ENCODE measurements at places on chromosomes 2 and 18. TPM values are rescaled to one million over a fixed set of nuclear protein-coding genes. Genes with fewer than 3 reads are reported as not detected.

GRCh38 chr2:73264783-73265182 is 19.5 kb downstream of the FBXO41 start:
- H3K36me3 ChIP-seq = no peaks in the 10 kb centered on the region
- no peak overlapping the region for H3K27ac ChIP-seq
- H3K4me3 ChIP-seq = no peak overlapping the region

GRCh38 chr2:240213226-240213475 is 72.7 kb upstream of the OTOS start:
- no peaks in the 10 kb centered on the region for H3K36me3 ChIP-seq
- H3K27me3 ChIP-seq = no peaks in the 10 kb centered on the region
- DNase-seq = no peak

DNA sequence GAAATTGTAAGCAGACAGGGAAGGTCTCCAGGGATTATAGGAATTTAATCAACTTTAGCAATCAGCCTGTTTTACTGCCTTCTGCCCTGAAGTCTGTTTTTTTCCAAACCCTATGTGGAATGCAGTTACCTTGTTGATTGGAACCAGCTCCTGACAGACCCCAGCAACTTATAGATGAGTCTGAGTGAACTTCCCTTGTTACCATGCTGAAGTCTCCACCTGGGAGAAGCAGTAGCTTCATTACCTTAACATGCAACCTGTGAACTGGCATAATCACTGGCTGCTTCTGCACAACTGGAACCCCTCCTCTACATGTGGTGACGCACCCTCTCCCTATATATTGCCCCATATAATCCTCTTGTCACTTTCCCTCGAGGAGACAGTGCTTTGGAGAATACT is 226.3 kb upstream of the SPOPL start:
- H3K4me1 ChIP-seq = peaks cover 32% of the 10 kb centered on the region
- peak overlapping the region; percentile 23 for H3K27ac ChIP-seq
- H3K36me3 ChIP-seq = no peaks in the 10 kb centered on the region
- no peak overlapping the region for H3K4me3 ChIP-seq
- H3K27me3 ChIP-seq = no peaks in the 10 kb centered on the region
- DNase-seq = peak; percentile 36

GRCh38 chr2:233429175-233429897 is 75.0 kb downstream of the DGKD start:
- DNase-seq = no peak
- H3K27me3 ChIP-seq = no peaks in the 10 kb centered on the region
- no peak overlapping the region for H3K27ac ChIP-seq
- H3K4me3 ChIP-seq = no peak overlapping the region
- no peaks in the 10 kb centered on the region for H3K36me3 ChIP-seq

- H3K27me3 ChIP-seq = peaks cover 2% of the 10 kb centered on the region
- no peak overlapping the region for H3K4me3 ChIP-seq
- no peak for DNase-seq
- H3K4me1 ChIP-seq = no peaks in the 10 kb centered on the region
- no peaks in the 10 kb centered on the region for H3K36me3 ChIP-seq
Measured at GRCh38 chr18:48313792-48314191, 95.4 kb downstream of the ZBTB7C start.

- no peaks in the 10 kb centered on the region for H3K36me3 ChIP-seq
- H3K27ac ChIP-seq = no peak overlapping the region
- peaks cover 19% of the 10 kb centered on the region for H3K4me1 ChIP-seq
- no peak for DNase-seq
- no peaks in the 10 kb centered on the region for H3K27me3 ChIP-seq
Measured at GRCh38 chr2:27756544-27757498, 14.7 kb upstream of the MRPL33 start.

DNA sequence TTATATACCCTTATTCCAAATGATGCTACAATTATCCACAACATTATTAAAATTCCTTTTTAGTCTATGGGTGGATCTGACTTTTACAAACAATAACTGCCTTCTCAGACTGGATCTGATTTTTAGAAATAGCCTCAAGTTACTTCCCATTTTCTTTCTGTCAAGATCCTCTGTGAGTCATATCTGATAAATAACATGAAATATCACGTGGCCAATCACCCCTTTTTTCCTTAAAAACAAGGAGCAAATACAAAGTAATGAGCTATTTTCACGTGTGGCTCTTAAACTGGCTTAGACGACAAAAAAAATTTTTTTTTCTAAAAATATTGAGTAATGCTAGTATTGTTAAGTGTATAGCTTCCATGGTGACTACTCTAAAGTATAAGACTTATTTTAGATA is 6.7 kb downstream of the PELI1 start:
- no peaks in the 10 kb centered on the region for H3K27me3 ChIP-seq
- H3K4me3 ChIP-seq = no peak overlapping the region
- no peak for DNase-seq
- no peaks in the 10 kb centered on the region for H3K36me3 ChIP-seq

- H3K27me3 ChIP-seq = no peaks in the 10 kb centered on the region
- peaks cover 5% of the 10 kb centered on the region for H3K4me1 ChIP-seq
- no peak overlapping the region for H3K27ac ChIP-seq
- no peaks in the 10 kb centered on the region for H3K36me3 ChIP-seq
- H3K4me3 ChIP-seq = no peak overlapping the region
Measured at GRCh38 chr2:241760301-241760771, 16.3 kb upstream of the GAL3ST2 start.

GRCh38 chr18:56789004-56789888 is 138.1 kb downstream of the WDR7 start:
- no peak overlapping the region for H3K27ac ChIP-seq
- H3K27me3 ChIP-seq = no peaks in the 10 kb centered on the region
- no peaks in the 10 kb centered on the region for H3K4me1 ChIP-seq
- H3K36me3 ChIP-seq = no peaks in the 10 kb centered on the region
- DNase-seq = peak; percentile 52

DNA sequence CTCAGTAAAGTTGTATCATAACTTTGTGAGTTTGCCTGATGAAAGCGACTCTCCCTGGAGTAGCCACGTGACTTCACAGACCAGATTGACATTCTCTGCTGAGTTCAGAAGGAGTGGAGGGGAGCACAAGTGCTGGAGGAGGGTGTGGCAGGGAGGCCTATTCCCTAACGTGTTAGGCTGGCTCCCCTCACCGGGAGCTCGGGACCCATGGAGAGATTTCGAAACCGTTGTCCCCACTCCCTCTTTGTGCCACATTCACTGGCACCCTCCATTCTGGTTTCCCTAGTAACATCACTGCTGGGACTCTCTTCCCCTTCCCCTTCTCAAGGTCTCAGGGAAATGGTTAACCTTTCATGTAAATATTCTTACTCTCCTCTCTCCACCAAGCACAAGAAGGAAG is 279.9 kb downstream of the ALPK2 start:
- H3K4me3 ChIP-seq = no peak overlapping the region
- H3K36me3 ChIP-seq = peaks cover 12% of the 10 kb centered on the region
- DNase-seq = no peak
- peaks cover 12% of the 10 kb centered on the region for H3K4me1 ChIP-seq

IL36G gene
- 0.20 TPM for total RNA-seq

G6PC2 gene
- not detected for total RNA-seq

HSPE1 gene
- total RNA-seq = 194 TPM

NDUFV2 gene
- 178 TPM for total RNA-seq

LIPT1 gene
- total RNA-seq = 5.9 TPM

Measured in hepatocyte (in vitro differentiated cells).